ENCODE measurements at places on chromosomes 7 and 10. TPM values are rescaled to one million over a fixed set of nuclear protein-coding genes. Genes with fewer than 3 reads are reported as not detected.

- no peak for DNase-seq
Measured at GRCh38 chr7:99235925-99236324, 28.0 kb upstream of the KPNA7 start.

The OPALIN gene
- not detected for total RNA-seq

DNA sequence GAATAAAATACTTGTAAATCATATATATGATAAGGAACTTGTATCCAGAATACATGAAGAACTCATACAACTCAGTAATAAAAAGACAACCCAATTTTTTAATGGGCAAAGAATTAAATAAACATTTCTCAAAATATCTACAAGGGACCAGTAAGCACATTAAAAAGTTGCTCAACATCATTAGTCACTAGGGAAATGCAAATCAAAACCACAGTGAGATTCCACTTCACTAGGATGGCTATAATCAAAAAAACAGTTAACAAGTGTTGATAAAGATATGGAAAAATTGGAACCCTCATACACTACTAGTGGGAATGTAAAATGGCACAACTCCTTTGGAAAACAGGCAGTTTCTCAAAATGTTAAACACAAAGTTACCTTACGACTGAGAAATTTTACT lies 40.3 kb upstream of the YAE1 start:
- DNase-seq: no peak

DNA sequence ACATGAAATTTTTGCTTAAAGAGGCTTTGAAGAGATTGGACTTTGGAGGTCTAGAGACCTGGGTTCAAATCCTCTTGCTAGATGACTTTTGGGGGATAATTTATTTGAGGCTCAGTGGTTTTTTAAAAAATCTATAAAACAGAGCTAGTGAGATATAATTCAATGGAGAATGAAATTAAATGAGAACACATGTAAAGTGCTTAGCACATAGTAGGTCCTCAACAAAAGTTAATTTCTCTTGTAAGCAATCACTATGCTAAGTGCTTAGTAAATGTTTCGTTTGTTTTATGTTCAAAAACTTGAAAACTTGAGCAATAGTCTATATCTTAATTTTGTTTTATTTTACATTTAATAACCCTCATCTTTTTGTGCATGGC lies 64.8 kb downstream of the LRMDA start:
- DNase-seq: no peak

The SMKR1 gene
- total RNA-seq: 4.7 TPM

DNA sequence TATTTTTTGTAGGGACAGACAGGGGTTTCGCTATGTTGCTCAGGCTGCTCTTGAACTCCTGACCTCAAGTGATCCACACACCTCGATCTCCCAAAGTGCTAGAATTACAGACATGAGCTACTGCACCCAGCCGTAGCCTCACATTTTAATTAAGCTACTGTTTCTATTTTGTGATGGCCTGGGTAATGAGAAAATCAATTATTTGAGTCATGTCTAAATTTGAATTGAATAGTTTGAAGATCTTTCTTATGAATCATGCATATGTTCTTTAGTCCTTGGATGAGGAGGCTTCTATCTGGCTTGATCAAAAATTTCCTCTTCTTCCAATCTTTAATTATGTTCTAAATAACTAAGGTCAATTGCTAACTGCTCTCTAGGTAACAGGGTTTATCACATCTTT lies 175.0 kb downstream of the REEP3 start:
- DNase-seq: no peak

DNA sequence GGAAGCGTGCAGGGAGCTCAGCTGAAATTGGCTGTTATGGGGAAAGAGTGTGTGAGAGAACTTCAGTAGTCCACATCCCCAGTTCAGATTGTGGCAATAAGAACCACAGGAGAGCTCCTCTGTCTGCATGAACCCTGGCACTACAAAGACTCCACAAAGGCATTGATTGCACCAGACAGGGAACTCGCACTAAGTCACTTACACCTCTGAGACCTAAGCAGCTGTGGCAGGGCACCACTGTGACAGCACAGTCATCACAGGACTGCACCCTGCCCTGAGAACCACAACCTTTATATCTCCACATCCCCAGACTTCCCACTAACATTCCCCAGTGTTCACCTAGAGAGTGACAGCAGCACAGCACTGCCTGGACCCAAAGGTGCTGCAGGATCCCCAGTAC lies 226.8 kb downstream of the XPNPEP1 start:
- no peak for DNase-seq

DNA sequence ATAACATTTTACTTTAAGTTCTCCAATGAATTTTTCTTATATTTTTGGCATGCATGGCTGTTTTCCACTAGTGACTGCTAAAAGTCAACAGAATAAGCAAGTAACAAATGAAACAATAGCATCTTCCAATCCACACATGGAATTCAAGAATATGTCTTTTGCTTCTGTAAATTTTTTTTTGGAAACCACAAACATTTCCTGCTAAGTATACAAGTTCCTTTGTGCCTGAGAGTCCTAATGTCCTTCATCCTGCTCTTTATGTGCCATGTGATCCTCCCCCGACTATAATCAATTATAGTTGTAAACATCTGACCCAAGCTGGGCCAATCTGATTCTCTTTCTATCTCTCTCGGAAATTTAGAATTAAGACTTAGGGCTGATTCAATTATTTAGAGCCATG lies 61.2 kb downstream of the PPP1R3C start:
- no peak for DNase-seq

The GSTO2 gene
- total RNA-seq: 1.4 TPM
